ENCODE measurements at places on chromosomes 1 and 21.

GRCh38 chr1:177983482-177984135 lies 13.8 kb upstream of the SEC16B start:
- peak; percentile 18 for DNase-seq

- no peak for DNase-seq
Observed at GRCh38 chr1:209411491-209411929, 172.0 kb upstream of the CAMK1G start.

DNA sequence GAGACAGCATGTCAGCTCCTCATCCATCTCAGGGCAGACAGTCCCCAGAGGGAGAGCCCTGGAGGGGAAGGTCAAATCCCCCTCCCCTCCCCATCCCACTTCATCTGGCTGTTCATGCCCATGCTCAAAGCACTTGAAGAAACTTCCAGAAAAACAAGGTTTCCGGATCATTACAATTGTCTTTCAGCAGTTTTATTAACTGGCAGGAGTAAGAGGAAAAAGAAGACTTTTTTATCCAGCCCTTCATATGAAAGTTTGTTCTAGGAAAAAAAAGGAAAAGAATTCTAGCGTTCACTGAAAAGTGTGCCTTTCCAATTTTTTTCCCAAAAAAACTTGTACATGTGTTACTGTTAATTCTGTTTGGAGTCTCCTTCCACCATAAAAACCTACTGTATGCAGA lies 145.7 kb upstream of the TIAM1 start:
- DNase-seq = no peak

GRCh38 chr1:56097713-56098112 lies 481.6 kb downstream of the PLPP3 start:
- no peak for DNase-seq

GRCh38 chr1:154158307-154159125 lies 3.6 kb upstream of the NUP210L start:
- no peak for DNase-seq

GRCh38 chr1:160882582-160882981 lies 2.4 kb downstream of the ITLN1 start:
- DNase-seq = no peak

DNA sequence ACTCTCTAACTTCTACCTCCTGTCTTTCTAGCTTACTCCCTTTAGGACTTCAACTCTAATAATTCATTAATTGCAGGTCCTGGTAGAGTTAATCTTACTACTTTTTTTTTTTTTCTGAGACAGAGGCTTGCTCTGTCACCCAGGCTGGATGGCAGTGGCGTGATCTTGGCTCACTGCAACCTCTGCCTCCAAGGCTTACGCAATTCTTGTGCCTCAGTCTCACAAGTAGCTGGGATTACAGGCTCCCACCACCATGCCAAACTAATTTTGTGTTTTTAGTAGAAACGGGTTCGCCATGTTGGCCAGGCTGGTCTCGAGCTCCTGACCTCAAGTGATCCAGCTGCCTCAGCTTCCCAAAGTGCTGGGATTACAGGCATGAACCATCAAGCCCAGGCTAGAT lies 15.7 kb downstream of the BTBD8 start:
- no peak for DNase-seq

- no peak for DNase-seq
Observed at GRCh38 chr1:237444120-237444790, 402.3 kb downstream of the RYR2 start.

DNA sequence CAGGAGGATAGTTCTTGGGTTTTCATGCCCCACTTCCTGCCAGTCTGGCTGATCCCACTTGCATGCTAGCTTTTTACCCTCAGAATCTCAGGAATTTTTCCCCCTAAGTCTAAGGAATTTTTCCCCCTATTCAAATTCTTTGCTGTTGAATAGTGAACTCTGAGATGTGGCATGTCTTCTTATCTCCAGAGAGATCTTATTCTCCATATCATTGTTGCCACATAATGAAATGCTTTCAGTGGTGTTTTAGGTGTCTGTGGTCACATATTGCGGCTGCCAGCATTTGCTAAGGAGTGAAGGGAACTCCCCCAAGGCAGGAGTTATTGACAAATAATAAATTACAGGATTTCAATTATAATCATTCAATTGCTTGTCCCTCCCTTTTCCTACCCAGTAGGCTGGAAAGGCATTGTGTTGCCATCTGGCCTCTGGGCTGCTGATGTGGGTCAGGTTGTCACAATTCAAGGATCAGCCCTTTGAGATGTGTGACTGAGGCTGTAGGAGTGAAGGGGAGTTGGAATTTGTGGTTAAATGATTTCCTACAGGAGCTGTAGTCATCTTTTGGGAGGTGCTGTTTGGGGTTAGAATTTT lies 3.9 kb upstream of the FLG start:
- DNase-seq = no peak

DNA sequence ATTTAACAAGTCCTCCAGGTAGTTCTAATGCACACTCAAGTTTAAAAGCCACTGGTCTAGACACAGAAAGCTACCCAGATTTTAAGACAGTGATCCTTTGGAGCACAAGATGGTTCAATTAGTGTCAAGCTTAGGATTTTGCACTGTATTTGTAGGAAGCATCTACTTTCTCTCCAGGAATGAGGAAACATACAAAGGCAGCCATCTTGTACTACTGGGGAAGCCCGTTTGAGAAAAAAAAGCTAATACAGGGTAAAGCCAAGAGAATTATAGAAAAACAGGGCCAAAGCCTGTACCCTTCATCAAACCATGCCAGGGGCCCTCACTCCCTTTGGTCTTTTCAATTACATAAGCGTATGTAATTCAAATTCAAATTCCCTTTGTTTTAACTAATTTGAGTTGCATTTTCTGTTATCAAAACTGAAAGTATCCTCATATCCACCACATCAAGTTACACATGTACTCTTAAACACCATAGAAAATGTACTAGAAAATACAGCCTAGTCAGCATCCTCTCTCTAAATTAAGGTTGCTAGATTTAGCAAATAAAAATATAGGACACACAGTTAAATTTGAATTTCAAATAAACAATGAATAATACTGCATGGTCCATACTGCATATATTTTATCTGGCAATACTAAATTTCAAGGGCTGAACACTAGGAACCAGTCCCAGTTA lies 17.4 kb downstream of the PIK3R3 start:
- no peak for DNase-seq

GRCh38 chr21:20997311-20997635 lies 936 bp upstream of the NCAM2 start:
- no peak for DNase-seq

GRCh38 chr1:27138368-27138767 lies 16.6 kb downstream of the SLC9A1 start:
- no peak for DNase-seq

DNA sequence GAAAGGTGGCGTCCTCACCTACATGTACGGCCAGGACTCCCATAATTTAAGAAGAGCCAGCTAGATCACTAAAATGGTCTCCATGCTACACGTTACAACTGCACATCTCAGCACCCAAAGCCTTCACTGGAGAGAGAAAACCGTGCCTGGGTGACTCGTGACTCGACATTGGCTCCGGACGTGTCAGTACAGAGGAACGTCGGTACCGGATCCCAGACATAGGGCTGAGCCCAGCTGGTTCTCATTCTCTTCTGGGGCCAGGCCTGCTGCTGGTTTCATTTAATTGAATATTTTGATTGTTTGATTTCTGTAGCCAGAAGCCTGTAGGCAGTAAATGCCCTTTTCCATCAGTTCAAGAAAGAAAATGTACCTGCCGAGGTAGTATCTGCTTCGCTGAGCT lies 93.1 kb downstream of the HHIPL2 start:
- no peak for DNase-seq

- no peak for DNase-seq
Observed at GRCh38 chr21:36608897-36609225, 90.1 kb upstream of the SIM2 start.

DNA sequence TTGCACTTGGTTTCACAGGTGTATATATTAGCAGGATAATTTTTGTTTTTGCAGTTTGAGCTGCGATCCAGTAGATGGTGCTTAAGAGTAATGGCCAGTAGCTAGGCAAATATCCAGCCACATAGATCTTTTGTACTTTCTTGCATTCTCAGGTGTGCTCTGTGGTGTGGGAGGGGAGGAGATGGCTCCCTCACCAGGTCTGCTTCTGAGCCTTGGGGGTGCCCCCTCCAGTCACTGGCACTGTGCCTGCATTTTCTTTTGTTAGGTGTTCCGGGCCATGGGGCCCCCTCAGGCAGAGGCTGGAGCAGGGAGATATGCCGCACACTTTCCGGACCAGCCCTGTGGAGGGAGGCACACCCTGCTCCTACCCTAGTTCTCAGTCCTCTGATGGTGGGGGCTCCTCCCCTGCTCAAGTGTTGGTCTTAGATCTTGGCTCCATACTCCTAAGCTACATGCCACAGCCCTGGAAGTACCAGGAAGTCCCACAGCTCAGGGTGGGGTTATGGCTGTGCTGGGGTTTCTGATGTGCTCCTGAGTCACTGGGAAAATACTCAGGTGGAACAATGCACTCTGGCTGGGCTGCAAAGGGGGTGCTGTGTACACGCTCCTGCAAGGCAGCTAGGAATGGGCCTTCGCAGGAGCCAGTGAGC lies 197.6 kb upstream of the DMRTA2 start:
- DNase-seq = no peak

DNA sequence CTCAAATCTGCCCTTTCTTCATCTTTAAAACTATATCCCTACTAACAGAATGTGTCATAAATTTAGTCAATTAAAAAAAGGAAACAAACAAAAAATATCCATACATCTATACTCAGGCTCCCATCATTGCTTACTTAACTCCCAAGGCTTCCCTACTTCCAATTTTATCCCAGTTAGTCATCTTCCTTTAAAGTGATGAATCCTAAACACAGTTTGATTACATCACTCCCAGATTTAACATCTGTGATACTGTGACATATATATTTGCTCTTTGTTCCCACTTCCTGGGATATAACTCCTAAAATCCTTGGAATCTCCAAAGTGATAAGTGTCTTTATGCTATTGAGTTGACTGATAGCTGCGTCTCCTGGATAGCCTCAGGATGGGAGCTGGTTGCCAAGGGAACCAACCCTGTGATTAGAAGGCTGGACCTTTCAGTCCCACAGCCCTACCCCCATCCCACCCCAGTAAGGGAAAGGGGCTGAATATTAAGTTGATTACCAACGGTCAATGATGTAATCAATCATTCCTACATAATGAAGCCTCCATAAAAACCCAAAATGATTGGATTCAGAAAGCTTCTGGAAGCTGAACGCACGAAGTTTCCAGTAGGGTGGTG lies 21.6 kb downstream of the GLMN start:
- DNase-seq = no peak

GRCh38 chr21:46598581-46599572 lies 6.0 kb downstream of the S100B start:
- DNase-seq = no peak

DNA sequence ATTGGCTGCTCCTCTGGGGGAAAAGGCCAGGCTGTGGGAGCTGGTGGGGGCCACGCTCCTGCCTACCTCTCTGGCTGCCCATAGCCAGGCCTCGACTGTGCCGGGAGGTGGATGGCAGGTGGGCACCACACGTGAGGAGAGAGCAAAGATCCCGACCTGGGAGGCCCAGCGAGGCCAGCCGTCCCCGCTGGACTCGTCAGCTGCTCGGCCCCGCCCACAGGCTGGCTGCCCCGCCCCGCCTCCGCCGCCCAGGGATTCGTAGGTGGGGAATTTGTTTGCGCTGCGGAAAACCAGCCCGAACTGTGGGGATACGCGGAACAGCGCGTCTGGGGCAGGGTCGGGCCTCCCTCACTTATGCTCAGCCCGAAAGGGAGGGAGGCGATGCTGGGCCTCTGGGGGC lies 31.7 kb downstream of the TP73 start:
- no peak for DNase-seq

DNA sequence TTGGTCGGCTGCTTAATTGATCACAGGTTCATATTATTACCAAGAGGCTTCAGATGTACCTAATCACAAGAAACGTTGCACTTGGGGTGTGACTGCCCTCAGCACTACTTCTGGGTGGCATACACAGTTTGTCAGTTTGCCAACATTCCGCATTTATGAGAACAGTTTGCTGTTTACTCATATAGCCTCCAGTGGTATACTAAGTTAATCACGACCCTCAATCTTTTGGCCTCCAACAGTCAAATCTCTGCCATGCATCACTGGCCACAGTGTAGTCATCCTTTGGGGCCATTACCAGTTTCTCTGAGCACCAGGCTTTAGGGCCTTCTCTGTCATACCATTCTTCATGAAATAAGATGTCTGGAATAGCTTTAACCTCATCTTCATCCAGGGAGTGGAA lies 62.8 kb upstream of the BCL9 start:
- DNase-seq = peak; percentile 8

DNA sequence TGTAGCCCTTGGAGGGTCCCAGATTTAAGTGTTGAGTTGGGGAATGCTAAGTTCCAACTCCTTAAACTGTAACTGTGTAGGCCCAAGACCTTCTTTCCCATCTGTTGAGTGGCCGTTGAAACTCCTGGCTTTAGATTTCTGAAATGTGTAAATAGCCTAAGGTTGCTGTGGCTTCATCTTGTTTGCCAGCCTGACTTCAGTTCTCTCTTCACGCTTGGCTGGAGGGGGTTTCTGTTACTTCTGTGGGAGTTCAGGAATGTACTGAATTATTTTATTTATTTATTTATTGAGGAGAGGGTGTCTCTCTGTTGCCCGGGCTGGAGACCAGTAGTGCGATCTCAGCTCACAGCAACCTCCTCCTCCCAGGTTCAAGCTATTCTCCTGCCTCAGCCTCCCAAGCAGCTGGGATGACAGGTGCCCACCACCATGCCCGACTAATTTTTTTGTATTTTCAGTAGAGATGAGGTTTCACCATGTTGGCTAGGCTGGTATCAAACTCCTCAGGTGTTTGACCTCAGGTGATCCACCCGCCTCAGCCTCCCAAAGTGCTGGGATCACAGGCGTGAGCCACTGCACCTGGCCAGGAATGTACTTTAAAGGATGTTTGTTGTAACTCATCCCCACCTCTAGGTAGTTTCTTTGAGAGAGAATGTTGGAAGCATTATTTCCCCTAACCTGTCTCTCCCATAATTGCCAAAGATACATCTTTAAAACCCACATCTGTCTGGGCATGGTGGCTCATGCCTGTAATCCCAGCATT lies 5.9 kb downstream of the TTC39A start:
- DNase-seq = no peak

- no peak for DNase-seq
Observed at GRCh38 chr1:79777481-79778219, 771.1 kb upstream of the ADGRL4 start.

- DNase-seq = no peak
Observed at GRCh38 chr1:227032396-227032795, 92.3 kb downstream of the COQ8A start.

- DNase-seq = peak; percentile 51
Observed at GRCh38 chr1:109628540-109629321, 9.1 kb downstream of the AMPD2 start.

DNA sequence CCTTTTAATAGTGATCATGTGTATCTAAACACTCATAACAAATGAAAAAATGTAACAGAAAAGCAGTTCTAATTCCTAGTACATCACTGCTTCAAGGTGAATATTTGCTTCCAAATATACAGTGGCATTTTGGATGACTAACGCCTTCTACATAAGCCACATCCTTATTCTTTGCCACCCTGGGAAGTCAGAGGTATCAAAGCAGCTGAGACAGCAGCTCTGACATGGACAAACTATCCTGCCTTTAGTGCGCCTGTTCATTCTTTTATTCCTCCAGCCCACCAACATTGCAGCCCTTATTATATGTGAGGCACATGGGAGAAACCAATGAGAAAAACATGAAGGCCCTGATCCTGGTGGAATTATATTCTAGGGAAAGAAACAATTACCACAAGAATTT lies 183.0 kb downstream of the APP start:
- no peak for DNase-seq
